Esophagus squamous epithelium (tissue), 5 donors: ENCODE measurements at places on chromosomes 6 and 20.

GRCh38 chr6:38187811-38188590, 368.5 kb downstream of the ZFAND3 start:
- no peak for DNase-seq

DNA sequence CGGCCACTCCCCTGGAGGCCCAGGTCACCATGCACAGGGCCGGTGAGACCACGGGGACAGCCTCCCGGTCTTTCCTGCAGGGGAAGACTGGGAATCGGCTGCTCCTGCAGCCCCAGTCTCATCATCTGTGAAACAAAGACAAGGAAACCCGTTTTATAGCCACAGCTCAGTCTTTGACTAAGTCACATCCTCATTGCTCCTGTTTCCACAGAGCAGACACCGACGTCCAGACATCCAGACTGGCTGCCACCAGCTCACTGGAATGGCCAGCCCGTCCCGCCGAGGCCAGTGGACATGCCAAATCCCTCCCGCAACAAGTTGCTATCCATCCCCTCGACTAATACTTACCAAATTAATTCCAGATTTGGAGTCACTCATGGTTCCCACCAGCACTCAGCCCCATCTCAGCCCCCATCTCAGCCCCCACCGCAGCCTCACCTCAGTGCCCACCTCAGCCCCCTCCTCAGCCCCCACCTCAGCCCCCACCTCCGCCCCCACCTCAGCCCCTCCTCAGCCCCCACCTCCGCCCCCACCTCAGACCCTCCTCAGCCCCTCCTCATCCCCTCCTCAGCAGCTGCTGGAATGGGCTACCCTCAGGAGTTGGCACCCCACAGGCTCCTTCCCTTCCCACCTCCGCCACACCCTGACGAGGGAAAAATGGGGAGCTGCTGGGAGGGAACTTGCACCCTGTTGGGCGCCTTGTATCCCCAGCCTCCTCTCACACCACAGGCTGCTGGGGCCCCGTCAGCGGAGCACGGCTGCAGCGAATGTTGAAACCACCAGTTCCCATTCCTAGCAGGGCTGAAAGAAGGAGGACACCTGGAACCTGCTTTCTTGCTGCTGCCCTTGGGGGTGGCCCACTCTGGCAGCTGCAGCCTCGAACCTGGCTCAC, 48.7 kb downstream of the YTHDF1 start:
- DNase-seq = no peak

GRCh38 chr6:68192988-68193387, 442.1 kb upstream of the ADGRB3 start:
- no peak for DNase-seq

GRCh38 chr6:16690608-16691142, 70.6 kb downstream of the ATXN1 start:
- DNase-seq = no peak

- DNase-seq = no peak
Measured at GRCh38 chr6:107699254-107699653, 124.9 kb downstream of the SCML4 start.

- DNase-seq = no peak
Measured at GRCh38 chr6:137240168-137240567, 21.0 kb upstream of the IFNGR1 start.

GRCh38 chr6:29447670-29448069, 8.6 kb downstream of the OR10C1 start:
- DNase-seq = no peak

DNA sequence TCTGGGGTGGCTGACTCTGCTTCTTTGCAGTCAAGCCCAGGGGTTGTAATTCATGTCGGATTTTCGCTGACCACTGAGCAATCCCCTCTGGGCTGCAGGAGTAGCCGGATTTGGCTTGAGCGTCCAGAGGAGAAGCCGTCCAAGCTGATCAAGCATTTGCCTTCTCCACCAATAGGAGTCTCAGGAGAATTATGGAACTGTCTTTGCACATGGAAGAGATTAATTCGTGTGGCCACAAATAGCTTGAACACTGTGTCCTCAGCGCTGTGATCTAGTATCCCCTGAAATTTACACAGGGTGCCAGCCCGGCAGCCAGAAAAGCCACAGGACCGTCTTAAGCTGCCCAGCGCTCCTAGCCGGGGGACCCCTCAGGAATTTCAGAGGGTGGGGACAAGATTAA, 37.1 kb downstream of the EYA2 start:
- DNase-seq = no peak

GRCh38 chr6:25649611-25650010, 2.4 kb upstream of the SCGN start:
- no peak for DNase-seq

- DNase-seq = no peak
Measured at GRCh38 chr20:24022621-24023180, 34.1 kb upstream of the GGTLC1 start.

GRCh38 chr6:34207695-34208443, 28.8 kb upstream of the HMGA1 start:
- DNase-seq = no peak
